ENCODE measurements at places on chromosomes 11 and 22.

GRCh38 chr22:40203572-40203971 lies 25.8 kb downstream of the TNRC6B start:
- H3K27ac ChIP-seq = peak overlapping the region; percentile 82
- DNase-seq = no peak
- peak overlapping the region; percentile 46 for H3K4me3 ChIP-seq
- H3K27me3 ChIP-seq = no peaks in the 10 kb centered on the region

DNA sequence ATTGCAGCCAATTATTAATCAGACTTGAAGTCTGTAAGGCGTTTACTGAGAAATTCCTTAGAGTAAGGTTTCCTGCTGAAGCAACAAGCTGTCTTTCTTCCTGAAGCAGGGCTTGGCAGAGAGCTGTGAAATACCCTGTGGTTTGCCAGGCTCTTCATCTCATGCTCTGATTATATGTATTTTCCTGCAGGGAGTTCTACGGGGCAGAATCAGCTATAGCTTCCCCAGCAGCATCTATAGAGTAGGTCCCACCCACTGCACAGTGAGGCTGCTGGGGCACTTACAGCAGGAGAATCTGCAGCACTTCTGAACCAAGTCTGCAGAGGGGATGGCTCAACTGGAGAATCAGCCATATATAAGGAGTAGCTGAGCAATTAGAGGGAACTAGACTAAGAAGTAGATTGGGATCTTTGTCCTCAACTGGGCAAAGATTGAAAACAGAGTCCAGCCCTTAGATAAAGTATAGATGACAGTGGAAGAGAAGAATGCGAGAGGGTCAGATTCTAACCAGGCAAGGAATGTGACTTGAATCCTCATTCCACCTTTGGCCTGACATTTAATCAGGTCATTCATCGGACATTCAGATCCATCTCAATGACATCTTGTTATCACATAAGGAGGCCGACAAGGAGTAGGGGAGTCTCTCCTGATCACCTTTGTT lies 37.6 kb downstream of the CNTF start:
- no peak for DNase-seq
- H3K27me3 ChIP-seq = peaks cover 41% of the 10 kb centered on the region
- no peak overlapping the region for H3K4me3 ChIP-seq
- no peaks in the 10 kb centered on the region for H3K4me1 ChIP-seq
- H3K27ac ChIP-seq = no peak overlapping the region

- H3K4me3 ChIP-seq = no peak overlapping the region
- H3K4me1 ChIP-seq = no peaks in the 10 kb centered on the region
- DNase-seq = no peak
- H3K27ac ChIP-seq = no peak overlapping the region
- H3K27me3 ChIP-seq = peaks cover 6% of the 10 kb centered on the region
- peaks cover 2% of the 10 kb centered on the region for H3K36me3 ChIP-seq
These were observed 5.5 kb upstream of the SLC16A8 start for GRCh38 chr22:38089474-38089851.

DNA sequence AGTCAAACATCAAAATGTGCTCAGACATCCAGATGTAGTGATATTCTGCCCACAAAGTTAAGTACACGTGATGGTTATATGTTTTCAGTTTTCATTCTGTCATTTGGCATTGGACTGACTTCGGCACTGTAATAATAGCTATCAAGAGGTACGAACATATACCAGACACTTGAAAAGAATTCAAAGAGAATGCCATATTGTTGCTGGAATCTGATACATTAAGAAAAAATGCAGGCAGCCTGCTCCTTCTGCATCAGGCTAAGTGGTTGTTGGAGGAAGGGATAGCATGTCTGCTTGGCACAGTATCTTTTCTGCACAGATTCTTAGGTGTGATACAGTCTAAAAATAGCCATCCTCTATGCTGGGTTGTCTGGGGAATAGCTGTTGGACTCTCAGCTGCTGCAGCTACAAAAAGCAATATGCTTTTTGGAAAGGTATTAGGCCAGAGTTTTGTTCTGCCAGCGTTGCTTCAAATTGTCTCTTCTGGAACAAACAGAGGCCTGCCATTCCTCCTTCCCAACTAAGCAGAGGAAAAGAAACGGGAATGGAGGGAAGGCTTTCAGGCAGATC lies 892.6 kb downstream of the TBC1D22A start:
- DNase-seq = no peak
- no peak overlapping the region for H3K27ac ChIP-seq
- H3K4me1 ChIP-seq = no peaks in the 10 kb centered on the region
- no peaks in the 10 kb centered on the region for H3K36me3 ChIP-seq
- H3K27me3 ChIP-seq = no peaks in the 10 kb centered on the region
- H3K4me3 ChIP-seq = no peak overlapping the region

DNA sequence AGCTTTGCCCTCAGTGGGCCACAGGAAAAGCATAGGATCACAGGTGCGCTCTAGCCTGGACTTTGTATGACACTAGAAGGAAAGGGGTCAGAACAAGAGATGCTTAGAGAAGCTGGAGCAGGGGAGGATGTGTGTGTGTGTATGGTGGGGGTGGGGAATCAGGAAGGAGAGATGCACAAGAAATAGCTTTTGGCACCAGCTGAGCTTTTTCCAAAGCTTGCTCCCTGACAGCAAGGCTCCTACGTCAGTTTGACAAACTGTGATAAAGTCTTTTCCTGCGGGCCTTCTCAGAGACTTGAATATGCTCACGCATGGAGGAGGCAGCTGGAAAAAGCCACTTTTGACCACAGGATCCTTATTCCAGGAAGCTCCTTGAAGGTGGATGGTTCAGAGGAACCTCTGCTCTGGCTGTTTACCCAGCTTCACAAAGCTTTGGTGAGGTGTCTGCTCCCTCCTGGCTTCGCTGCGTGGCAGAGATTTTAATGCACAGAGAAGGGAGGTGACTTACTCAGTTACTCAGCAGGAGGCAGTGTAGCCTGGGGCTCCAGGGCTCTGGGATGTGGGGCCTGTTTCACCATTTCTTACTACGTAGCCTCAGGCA lies 3.9 kb downstream of the CDC42EP1 start:
- H3K27me3 ChIP-seq = peaks cover 48% of the 10 kb centered on the region
- DNase-seq = no peak
- H3K36me3 ChIP-seq = peaks cover 6% of the 10 kb centered on the region

GRCh38 chr11:11660363-11660740 lies 38.5 kb upstream of the GALNT18 start:
- no peaks in the 10 kb centered on the region for H3K36me3 ChIP-seq
- H3K27ac ChIP-seq = no peak overlapping the region
- no peak for DNase-seq
- no peak overlapping the region for H3K4me3 ChIP-seq
- H3K27me3 ChIP-seq = peaks cover 42% of the 10 kb centered on the region

GRCh38 chr11:62013537-62014476 lies 46.4 kb upstream of the FTH1 start:
- H3K36me3 ChIP-seq = no peaks in the 10 kb centered on the region
- no peak overlapping the region for H3K27ac ChIP-seq
- no peaks in the 10 kb centered on the region for H3K4me1 ChIP-seq
- H3K4me3 ChIP-seq = no peak overlapping the region
- H3K27me3 ChIP-seq = peaks cover 20% of the 10 kb centered on the region

DNA sequence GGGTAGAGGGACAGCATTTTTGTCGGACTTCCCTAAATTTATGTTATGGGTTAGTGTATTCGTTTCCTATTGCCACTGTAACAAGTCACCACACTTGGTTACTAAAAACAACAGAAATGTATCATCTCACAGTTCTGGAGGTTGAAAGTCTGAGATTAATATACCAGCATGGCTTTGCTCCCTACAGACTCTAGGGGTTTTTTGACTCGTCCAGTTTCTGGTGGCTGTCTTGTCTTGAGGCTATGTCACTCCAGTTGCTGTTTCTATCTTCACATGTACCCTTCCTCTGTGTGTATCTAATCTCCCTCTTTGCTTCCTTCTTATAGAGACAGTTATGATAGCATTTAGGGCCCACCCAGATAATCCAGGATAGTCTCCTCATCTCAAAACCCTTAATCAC lies 9.1 kb upstream of the CCDC179 start:
- H3K4me3 ChIP-seq = no peak overlapping the region
- no peaks in the 10 kb centered on the region for H3K4me1 ChIP-seq
- H3K27ac ChIP-seq = no peak overlapping the region
- H3K36me3 ChIP-seq = no peaks in the 10 kb centered on the region

Measured in central memory CD8-positive, alpha-beta T cell (primary cell).